ENCODE measurements at places on chromosomes 4 and X.

GRCh38 chr4:106502106-106502699, 133.6 kb upstream of the GIMD1 start:
- no peak for DNase-seq

DNA sequence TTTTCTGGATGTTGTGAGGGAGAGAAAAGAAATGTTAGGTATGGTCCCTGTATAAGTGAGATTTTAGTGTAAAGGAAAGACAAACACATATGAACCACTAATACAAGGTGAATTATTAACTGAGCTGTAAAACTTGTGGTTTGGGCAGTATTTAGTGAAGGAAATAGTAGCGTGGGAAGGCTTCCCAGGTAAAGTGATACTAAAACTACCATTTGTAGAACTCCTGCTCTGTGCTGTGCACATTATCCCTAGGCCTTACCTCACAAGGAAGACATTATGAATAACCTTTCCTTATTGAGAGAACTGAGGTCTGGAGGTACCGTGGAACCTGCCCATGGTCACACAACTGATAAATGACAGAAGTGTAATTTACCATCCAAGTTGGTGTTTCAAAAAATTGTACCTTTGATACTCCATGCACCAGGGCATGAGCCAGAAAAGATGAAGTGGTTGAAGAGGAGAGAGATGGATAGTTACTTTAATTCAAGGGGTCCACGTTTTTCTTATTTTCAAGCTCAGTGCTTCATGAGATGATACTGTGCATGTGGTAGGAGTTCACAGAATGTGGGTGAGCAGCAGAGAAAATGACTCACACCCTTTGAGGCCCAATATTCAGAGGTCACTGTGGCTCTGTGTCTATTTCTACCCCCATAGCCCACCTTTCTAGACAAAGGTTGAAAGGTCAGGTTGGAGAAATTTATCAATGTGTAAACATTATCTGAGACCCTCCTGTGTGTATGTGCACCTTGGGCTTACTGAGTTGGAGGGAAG, 2.6 kb upstream of the VSIG4 start:
- DNase-seq, result no peak

DNA sequence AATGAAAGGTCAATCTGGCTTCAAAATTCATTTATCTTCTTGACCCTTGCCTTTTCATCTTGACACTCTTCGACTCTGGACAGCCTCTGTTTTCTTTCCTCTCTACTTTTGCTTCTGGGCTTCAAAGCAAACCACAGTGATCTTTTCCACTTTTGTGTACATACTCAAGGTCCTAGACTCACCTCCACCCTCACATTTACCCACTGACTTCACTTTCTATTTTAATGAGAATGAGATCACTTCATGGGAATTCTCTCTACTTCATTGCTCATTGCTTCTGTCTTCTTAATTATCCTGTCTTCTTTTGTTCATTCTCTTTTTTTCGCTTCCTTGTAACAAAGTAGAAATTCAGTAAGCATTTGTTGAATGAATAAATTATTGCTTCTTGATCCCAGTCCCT, 330.1 kb upstream of the HAND2 start:
- no peak for DNase-seq

- DNase-seq, result no peak
Observed at GRCh38 chr4:16914208-16914607, 15.8 kb upstream of the LDB2 start.

GRCh38 chr4:30728311-30728710, 8.1 kb downstream of the PCDH7 start:
- no peak for DNase-seq

GRCh38 chr4:19774690-19775256, 476.9 kb upstream of the SLIT2 start:
- DNase-seq, result no peak

DNA sequence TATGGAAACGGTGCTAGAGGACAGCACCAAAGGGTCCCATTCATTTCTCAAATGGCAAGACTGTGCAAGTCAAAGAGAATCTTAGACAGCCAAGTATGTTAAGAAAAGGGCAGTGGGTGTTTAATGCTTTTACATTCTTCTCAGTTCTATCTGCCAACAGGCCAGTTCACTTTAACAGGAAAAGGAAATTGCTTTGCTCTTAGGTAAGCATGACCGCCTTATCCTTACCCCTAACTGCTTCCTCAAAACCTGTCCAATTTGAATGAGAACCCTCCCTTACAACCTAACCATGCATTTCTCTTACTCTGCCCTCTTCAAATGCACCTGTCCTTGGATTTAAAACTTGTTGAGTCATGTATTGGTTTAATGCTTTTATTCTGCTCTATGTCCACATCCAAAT, 44.5 kb upstream of the BLTP1 start:
- no peak for DNase-seq

- no peak for DNase-seq
Observed at GRCh38 chrX:125681507-125681906, 361.8 kb downstream of the TEX13C start.

GRCh38 chr4:150345207-150345744, 236.7 kb upstream of the MAB21L2 start:
- DNase-seq, result no peak

DNA sequence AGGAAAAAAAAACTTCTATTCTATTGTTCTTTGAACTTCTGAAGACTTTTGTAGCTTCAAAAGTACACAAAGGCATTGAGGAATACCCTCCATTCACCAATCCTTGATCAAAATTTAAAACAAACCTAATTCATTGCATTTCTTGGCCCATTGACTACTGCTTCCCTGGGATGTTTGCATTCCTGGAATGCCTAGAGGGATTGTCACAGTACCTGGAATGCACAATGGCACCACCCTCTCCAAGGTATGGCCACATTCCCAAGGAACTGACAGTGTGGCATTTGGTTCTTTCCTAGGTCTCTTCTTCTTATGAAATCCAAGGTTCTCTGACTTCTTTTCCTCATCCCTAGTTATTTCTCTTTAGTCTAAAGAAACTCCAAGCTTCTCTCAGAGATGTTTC, 600.7 kb downstream of the CCSER1 start:
- DNase-seq, result no peak

- DNase-seq, result no peak
Observed at GRCh38 chr4:111605111-111605510, 540.1 kb upstream of the FAM241A start.

DNA sequence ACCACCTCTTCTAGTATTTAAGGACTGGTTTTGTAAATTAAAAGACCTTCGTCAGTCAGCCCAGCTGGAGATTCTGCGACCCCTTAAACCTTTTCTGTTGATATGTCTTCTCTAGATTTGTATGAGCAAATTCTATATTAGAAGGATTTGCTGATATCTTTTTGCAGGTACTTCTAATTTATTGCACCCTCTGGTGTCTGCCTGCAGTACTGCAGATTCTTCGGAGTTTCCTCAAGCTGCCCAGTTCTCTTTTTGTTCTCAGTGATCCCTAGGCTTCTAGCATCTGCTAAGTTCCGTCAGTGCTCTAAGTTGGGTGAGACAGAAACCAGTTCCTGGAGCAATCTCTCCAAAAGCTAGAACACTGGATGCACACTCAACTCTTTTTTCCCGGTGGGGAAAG, 545.2 kb downstream of the C4orf33 start:
- DNase-seq, result peak; percentile 9

DNA sequence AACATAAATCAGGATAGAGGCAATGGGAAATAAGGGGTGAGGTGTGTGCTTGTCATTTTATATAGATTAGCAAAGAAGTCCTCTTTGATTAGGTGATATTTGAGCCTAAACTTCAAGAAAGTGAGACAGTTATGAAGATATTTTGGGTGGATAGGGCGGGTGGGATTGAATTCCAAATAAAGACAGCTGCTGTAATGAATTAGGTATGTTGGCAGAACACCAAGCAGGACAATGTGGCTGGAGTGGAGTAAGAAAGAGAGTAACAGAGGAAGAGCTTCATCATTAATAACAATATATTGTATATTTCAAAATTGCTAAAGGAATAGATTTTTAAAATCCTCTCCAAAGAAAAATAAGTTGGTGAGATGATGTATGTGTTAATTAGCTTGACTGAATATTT, 91.0 kb upstream of the CENPE start:
- DNase-seq, result no peak

- DNase-seq, result no peak
Observed at GRCh38 chr4:48974979-48975640, 11.0 kb upstream of the CWH43 start.

GRCh38 chr4:24727390-24728224, 67.8 kb upstream of the SOD3 start:
- no peak for DNase-seq

DNA sequence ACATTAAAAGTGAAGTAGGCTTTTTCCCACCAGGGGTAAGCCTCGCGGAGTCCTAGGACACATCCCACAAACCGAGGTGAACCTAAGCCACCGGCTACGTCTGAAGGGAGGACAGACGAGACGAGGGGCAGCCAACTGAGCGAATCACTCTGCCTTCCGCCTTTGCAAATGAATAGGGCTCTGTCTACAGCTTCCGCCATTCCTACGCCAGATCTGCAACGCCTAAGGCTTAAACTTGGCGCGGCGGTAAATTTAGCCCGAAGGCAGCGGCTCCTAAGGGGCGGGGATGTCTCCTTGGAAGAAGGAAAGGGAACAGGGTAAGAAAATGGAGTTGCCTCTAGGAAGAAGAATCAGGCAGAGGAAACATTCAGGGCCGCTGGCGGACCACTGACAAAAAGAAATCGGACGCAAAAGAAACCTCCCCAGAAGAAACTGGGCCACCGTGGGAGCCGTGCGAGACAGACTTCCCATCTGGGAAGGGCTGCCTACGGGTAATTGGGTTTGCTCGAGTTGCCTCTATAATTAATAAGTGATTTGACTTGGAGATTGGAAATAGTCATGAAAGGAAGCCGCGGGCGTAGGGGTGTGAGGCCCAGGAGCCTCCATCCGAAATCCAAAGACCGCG, 90.5 kb downstream of the BCOR start:
- DNase-seq, result no peak

GRCh38 chr4:7140062-7140691, 52.2 kb upstream of the SORCS2 start:
- DNase-seq, result no peak

DNA sequence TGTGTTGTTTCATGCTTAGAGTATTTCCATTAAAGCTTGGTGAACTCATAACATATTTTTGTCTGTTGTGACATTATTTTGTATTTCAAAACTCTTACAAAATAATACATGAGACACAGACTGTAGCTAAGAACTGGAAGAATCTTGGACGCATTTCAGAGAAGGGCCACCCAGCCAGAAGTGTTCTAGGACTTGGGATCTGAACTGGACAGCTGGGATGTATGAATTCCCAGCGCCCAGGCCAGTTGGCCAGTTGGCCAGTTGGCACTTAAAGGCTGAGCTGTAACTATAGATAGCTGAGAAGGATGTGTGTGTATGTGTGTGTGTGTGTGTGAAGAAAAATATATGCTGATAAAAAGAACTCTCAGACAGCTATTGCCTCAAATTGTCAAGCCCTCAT, 193.4 kb upstream of the GPR101 start:
- no peak for DNase-seq
